ENCODE measurements at places on chromosomes 5 and 9.

- DNase-seq = no peak
These were observed 120.7 kb upstream of the OTULINL start for GRCh38 chr5:14460844-14461398.

DNA sequence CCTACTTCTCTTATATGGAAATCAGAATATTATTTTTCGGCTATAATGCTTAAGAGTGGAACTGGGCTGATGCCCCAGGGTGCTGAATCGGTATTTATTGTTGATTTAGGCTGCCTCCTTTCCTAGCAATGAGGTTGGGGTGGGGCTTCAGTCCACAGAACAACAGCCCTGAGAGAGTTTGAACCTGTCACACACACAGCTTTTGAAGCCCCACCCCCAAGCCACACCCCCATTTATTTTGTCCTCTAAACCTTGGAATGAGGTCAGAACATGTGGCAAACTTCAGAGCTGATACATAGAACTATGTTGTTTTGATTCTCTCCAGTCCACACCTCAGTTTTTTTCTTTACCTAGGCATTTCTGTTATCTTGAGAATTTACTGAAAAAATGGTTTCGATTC is 51.7 kb upstream of the CAMK4 start:
- no peak for DNase-seq

- DNase-seq = no peak
These were observed 31.4 kb downstream of the FANCC start for GRCh38 chr9:95286151-95286550.

DNA sequence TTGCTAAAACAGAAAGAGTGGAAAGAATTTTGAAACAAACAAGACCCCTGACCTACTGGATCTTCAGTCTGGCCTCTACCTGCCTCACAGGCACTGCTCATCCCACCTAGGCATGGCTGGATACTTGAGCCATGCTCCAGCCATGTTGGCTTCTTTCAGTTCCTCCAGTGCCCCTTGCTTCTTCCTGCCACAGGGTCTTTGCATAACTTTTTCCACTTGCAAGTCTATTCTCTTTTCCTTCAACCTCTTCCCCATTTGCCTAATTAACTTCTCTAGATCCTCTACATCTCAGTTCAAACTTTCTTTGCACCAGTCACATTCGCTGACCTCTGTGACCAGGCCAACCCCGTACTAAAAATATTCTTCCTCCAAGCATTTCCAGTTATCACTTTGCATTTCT is 50.4 kb downstream of the STARD4 start:
- DNase-seq = no peak

- DNase-seq = no peak
These were observed 301.6 kb downstream of the NR3C1 start for GRCh38 chr5:143101725-143102386.

DNA sequence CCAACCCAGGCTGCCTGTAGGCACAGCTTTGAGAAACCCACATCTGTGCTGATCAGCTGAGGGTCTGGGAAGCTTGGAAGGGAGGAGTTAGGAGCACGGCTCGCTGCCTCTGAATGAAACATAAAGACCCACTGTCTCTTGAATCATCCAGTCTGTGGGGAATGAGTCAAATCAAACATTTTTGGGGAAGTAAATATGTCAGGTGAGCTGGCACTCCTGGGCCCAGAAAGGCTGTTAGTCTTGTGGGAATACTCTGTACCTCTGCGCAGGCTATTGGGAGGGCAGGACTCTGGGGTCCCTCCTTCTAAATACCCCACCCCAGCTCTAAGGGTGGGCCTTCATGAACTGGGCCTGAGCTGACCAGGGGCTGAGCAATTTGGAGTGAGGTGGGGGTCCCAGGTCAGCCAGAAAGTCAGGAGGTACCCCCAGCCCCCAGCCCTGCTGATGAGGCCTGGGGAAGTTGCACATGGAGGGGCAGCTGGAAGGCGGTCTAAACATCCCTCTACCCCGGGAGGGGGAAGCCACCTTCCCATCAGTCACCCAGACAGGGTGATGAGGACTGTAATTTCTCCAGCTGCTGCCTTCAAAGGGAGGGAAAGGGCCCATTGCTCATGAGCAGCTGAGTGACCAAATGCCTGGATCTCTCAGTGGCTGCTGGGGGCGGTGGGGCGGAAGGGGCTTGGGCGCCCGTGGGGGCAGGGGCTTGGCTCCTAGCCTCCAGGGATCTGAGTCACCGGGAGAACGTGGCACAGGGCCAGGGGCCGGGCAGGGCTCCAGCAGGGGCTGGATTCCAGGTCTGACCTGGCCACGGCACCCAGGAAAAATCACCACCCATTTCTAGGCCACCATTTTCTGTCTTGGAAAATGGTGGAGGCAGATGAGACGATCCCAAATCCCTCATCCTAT is 10.8 kb downstream of the FIBCD1 start:
- DNase-seq = no peak

DNA sequence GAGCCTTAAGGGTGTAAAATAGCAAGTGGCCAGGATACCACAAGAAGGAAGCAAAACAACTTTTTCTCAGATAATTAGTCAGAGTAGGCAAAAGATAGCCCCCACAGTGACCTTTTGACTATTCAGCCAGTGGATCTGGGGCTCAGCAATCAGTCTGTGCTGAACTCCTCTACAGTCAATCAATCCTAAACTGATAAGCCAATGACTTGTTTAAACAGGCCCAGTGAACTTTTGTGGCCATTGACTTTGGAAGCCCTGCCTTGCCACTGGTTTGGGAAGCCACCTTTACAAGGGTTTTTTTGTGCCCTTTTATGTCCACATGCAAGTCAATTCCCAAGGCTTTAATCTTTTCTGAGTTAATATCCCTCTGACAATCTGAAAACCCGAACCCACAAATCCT is 1565.0 kb upstream of the WWC1 start:
- DNase-seq = no peak

GRCh38 chr5:57207681-57208080 is 33.8 kb downstream of the GPBP1 start:
- DNase-seq = no peak

DNA sequence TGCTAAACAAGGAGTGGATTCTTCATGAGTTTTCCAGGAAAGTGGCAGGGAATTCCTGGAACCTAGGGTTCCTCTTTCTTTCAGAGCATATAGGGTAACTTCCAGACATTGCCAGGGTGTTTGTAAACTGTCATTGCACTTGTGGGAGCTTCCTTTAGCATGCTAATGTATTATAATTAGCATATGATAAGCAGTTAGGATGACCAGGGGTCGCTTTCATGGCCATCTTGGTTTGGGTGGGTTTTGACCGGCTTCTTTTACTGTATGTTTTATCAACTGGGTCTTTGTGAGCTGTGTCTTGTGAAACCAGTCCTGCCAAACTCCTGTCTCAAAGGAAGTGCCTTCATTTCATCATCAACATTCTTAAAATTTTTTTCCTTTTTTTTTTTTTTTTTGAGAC is 11.9 kb upstream of the MELK start:
- DNase-seq = no peak
